ENCODE measurements at places on chromosomes 6 and 20.
A peak's percentile ranks its signal among the peaks of the same experiment; 100 is the strongest.

DNA sequence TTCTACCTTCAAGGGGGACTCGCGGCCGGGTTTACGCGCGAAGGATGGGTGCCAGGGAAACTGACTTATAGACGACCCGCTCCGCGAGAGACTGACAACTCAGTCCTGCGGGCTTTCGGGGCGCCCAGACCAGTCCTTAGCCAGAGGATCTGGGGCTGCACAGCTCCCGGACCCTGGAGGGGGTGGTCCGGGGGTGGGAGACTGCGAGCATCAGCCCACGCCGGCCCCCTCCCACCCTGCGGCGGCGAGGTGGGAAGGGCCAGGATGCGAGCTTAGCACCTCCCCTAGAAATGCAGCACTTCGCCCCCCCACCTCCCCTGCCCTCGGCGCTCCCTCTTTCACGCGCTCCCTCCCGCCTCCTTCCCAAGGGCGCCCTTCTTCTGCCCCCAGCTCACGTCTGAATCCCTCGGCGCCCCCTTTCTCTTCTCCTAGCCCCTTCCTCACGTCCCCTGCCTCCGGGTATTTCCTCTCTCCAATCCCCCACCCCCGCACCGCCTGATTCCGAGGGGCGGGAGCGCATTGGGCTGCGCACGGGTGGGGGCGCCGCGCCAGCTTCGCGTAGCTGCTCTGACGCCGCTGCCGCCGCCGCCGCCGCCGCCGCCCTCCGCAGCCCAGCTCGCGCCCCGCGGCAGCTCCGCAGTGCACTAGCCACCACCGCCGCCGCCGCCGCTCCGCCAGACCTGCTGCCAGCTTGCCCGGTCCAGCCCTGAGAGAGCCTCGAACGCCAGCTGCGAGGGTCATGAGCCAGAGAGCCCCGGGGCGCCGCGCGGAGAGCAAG, at the start of gene SLC32A1:
TSS of gene SLC32A1 (plus strand) at position 639 of the 778 bp plus-strand sequence. CDS start 239 bp downstream, outside the sequence.
- DNase-seq, result no peak

DNA sequence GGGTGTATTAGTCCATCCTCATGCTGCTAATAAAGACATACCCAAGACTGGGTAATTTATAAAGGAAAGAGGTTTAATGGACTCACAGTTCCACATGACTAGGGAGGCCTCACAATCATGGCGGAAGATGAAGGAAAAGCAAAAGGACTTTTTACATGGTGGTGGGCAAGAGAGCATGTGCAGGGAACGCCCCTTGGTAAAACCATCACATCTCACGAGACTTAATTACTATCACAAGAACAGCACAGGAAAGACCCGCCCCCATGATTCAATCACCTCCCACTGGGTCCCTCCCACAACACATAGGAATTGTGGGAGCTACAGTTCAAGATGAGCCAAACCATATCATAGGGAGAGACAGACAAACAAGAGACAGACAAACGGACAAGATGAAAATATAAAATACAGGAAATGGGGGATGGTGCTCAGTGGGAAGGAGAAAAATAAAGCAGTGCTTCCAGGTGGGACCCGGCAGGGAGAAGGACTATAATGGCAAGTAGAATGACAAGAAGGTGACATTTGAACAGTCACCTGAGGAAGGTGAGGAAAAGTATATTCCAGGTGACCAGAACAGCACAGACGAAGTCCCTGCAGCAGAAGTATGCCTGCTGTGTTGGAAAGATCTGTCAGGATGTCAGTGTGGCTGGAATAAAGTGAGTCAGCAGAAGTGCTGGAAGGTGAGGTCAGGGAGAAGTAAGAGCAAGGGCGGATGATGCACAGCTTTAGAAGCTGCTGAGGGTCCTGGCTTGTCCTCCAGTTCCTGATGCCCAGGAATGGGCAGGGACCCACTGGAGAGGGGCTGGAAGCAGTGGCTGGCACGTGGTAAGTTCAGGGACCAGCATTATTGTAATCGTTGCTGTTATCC, 61.1 kb downstream of the SLC2A10 start:
- DNase-seq, result peak; percentile 53

GRCh38 chr20:60962367-60963045, 289.6 kb upstream of the CDH4 start:
- no peak for DNase-seq

- no peak for DNase-seq
Observed at GRCh38 chr6:165849534-165850430, 186.7 kb upstream of the PDE10A start.

GRCh38 chr6:142934106-142934505, 10.9 kb downstream of the HIVEP2 start:
- DNase-seq, result no peak

GRCh38 chr20:12219798-12220197, 302.1 kb downstream of the BTBD3 start:
- DNase-seq, result no peak

DNA sequence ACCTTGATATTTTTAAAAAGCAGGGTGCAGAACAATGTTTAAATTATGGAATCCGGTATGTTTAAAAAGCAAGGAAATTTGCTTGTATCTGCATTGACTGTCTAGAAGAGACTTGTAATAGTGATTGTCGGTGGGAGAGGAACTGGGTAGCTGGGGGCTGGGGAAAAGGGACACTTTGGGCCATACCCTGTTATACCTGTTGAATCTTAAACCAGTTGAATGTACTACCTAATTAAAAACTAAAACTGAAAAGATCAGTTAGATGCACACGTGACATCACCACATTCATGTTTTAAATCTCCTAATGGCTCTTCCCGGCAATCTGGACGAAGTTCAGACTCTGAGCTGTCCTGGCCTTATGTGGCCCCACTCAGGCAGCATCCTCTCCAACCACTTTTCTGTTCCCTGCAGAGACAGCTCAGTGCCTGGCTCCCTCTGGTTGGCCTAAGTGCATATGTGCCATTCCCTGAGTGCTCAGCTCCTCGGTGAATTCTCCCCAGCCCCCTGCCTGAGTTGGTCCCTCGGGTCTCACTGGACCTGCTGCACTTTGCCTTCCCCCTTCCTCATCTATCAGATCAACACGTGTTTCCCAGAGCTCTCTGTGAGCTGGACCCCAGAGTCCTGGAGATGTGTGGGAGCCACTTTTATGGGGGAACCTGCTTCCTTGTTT, 36.3 kb downstream of the SLC52A3 start:
- no peak for DNase-seq

DNA sequence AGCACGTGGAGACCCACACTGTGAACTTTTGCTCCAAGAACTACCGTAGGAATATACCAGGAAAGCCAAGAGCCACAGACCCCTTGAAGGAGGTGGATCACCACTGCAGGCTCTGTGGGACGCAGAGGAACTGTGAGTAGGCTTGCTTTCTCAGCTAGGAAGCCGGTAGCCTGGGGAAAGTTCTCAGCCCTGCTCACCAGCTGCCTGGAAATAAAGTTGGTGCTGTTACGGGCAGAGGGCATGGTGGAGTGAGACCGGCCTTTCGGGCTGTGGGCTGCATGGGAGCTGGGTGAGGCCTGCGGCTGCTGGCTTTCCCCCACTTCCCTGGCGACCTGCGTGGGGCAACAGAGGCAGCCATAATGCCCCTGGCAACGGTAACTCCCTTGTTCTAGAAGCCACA, 373.0 kb upstream of the RUNX2 start:
- DNase-seq, result no peak

GRCh38 chr6:157246771-157247484, 76.4 kb downstream of the TMEM242 start:
- no peak for DNase-seq

Data from MG63 (cell line).